ENCODE measurements at places on chromosomes 7 and 10. TPM values are rescaled to one million over a fixed set of nuclear protein-coding genes. Genes with fewer than 3 reads are reported as not detected.

DNA sequence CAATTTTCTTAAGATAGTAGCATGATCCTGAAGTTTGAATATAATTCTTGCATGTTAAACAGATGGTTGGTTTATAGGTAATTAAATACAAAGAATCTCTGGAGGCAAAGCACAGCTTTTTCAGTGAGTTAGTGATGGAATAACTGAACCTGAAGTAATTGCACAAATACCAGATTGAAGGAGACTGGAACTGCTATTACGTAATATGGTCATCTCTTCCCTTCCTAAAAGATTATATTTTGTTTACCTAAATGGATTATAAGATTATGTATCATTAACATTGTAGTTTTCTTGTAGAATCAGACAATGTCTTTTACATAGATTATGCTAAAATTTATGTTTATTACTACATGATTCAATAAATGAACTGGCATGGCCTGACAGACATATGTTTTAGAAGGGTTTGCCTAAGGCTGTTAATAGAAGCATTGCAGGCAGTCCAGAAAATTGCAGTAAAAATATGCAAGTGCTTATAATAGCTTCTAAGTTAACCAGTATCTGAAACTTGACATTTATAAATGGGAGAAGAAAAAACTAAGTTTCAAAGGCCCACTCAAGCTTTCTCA, 35.8 kb upstream of the GPR37 start:
- DNase-seq: no peak

- DNase-seq: peak; percentile 74
These were observed 98.9 kb downstream of the NEURL1 start for GRCh38 chr10:103592186-103593021.

- no peak for DNase-seq
These were observed 168.9 kb upstream of the TMEM72 start for GRCh38 chr10:44742248-44742647.

DNA sequence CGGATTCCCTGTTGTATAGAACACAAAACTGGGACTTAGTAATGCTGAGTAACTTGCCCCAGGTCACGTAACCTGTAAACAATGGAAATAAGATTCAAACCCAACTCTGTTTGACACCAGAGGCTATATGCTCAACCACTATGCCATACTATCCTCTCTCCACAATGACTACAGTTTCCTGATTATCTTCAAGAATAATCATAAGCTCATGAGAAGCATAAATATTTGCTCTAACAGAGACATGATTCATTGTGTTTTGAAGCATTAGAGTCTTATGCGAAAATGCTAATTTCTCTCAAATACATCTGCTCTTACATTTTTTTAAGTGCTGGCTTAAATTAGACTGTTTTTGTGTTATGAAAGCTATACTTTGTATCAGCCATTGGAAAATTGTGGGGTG, 241.3 kb downstream of the LHFPL3 start:
- DNase-seq: no peak

- DNase-seq: peak; percentile 13
These were observed 172.6 kb upstream of the TNRC18 start for GRCh38 chr7:5596046-5596895.

DNA sequence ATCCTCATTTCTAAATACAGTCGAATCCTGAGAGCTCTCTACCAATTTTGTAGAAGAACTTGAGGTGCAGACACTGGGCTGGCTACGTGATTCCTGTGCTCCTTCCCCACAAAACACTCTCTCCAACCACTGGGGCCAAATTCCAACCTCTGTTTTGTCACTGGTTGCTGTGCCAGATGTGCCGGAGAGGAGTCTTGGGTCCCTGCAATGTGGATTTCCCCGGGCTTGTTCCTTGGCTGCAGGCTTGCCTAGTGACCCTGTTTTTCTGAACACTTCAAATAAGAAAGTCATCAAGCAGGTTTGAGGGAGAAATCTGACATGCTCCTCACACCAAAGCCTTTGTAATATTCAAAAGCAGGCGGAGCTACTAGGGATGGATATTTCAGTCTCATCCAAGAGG, 44.4 kb upstream of the AGBL3 start:
- no peak for DNase-seq

DNA sequence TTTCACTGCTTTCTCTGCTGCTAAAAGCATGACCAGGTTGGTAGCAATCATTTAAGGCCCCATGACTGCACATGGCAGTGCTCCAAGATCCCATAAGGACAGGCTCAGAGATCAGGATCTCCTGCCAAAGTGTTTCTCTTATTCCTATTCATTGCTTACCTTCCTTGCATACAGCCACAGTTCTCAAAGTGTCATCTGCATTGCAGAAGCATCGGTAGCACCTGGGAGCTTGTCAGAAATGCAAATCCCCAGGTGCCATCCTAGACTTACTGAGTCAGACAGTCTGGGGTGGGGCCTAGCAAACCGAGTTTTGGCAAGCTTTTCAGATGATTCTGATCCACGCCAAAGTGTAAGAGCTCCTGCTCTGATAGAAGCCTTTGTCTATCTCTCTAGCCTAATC, 489.0 kb upstream of the AUTS2 start:
- DNase-seq: no peak

GRCh38 chr10:128540128-128540762, 414.0 kb upstream of the MKI67 start:
- DNase-seq: no peak

YAE1 gene
- 19.1 TPM for total RNA-seq

Measured in OCI-LY7 (cell line).